ENCODE measurements at places on chromosomes 1 and 21.
A peak's percentile ranks its signal among the peaks of the same experiment; 100 is the strongest.

DNA sequence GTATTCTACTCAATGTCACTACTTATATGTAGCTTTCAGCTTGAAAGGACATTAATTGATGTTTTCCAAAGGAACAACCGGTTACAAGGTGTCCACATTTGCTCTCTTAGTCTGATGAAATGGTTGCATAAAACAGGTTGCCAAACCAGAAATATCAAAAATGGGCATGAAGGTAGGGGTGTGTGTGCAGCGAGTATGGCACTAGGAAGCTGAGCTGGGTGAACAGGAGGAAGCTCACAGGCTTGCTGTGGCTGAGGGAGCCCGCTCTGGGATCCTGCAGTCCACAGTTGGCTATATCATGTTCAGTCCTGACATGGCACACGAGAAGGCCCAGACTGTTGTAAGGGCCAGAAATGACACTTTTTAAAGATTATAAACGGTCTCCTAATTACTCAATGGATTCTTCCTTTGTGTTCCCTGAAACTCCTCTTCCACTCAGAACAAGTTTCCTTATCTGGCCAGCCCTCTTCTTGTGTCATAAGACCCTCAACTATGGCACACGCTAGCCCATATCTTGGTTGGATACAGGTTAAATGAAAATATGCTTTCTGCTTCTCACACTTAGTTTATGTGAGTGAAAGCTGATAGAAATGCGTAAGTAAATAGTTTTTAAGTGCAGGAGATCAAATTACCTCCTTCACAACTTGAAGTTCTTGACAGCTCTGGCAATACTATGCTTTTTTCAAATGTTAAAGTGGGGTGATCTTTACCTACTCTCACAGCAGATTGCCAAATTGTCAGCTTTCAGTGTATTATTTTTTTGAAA lies 201.5 kb downstream of the LMO4 start:
- no peaks in the 10 kb centered on the region for H3K4me1 ChIP-seq
- no peaks in the 10 kb centered on the region for H3K27me3 ChIP-seq
- no peak overlapping the region for H3K4me3 ChIP-seq
- no peaks in the 10 kb centered on the region for H3K36me3 ChIP-seq

DNA sequence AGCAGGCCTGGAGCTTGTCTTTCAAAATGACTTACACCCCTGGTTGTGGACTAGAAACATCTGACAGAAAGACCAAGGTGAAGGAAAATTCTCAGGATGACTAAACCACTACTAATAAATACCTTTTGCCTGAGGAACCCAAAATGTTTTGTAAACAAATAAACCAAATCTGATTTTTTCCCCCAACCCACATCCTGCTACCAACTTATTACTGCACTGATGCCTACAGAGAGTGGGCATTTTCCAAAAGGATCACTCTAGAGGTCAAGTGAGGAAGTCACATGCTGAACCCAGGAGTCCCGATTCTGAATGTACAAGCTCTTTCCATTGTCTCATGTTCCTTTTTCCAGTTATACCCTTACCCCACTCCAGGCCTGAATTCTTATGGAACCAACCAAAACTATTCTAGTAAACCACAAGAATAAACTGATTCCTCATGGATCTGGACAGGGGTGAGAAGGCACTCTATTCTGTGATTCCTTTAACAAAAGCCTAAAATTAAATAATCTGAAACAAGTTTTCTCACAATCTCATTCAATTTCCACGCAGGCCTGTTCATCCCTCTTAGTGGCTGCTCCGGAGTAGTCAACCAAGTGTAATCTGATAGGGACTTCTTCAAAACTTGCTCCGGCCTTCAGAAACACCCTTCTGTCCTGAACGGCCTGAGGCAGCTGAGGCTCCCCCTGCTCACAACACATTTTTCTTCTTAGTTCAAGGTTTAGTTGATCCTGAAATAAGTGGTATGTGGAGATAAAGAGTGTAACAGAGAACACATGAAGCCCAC lies 1.4 kb downstream of the PI4KB start:
- no peak overlapping the region for H3K4me3 ChIP-seq
- H3K4me1 ChIP-seq, result no peaks in the 10 kb centered on the region
- H3K27me3 ChIP-seq, result no peaks in the 10 kb centered on the region
- H3K36me3 ChIP-seq, result no peaks in the 10 kb centered on the region
- DNase-seq, result no peak

GRCh38 chr1:16095447-16095846 lies 22.0 kb upstream of the FAM131C start:
- no peaks in the 10 kb centered on the region for H3K4me1 ChIP-seq
- no peak overlapping the region for H3K27ac ChIP-seq
- H3K27me3 ChIP-seq, result no peaks in the 10 kb centered on the region
- H3K4me3 ChIP-seq, result no peak overlapping the region
- DNase-seq, result no peak
- no peaks in the 10 kb centered on the region for H3K36me3 ChIP-seq

- H3K36me3 ChIP-seq, result no peaks in the 10 kb centered on the region
- no peak overlapping the region for H3K27ac ChIP-seq
- no peak for DNase-seq
- peaks cover 11% of the 10 kb centered on the region for H3K4me1 ChIP-seq
- H3K4me3 ChIP-seq, result no peak overlapping the region
- H3K27me3 ChIP-seq, result peaks cover 11% of the 10 kb centered on the region
These were observed 26.0 kb downstream of the KNCN start for GRCh38 chr1:46525253-46525983.

DNA sequence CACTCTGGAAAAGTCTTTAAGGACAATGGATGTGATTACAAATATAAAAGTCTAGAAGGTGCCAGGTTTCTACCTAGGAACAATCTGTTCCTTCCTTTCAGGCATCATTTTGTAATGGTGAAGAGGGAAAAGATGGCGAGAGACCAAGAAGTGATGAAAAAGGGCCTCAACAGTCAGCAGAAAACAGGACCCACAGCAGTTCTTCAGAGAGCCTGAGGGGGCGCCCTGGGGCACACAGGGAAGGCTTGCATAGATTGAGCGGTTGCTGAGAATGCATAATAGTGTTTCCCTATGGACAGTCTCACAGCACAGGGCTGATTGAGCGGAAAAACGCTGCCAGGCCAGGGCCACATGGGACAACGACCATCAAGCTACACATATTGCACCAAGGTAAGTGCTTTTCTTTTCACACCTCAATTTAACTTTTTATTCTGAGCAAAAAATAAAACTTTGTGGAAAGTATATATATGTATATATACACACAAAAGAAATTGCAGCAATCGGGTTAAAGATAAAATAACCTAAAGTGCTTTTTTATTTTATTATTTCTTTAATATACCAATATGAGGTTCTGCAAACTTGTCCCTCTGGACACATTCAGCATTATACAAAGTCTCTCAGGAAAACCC lies 3.1 kb upstream of the YRDC start:
- H3K27ac ChIP-seq, result no peak overlapping the region
- peaks cover 2% of the 10 kb centered on the region for H3K36me3 ChIP-seq
- DNase-seq, result peak; percentile 55
- H3K4me1 ChIP-seq, result no peaks in the 10 kb centered on the region
- H3K27me3 ChIP-seq, result no peaks in the 10 kb centered on the region

- no peaks in the 10 kb centered on the region for H3K36me3 ChIP-seq
- H3K4me3 ChIP-seq, result no peak overlapping the region
- peaks cover 9% of the 10 kb centered on the region for H3K4me1 ChIP-seq
These were observed 68.9 kb downstream of the MRPL37 start for GRCh38 chr1:54268762-54269297.

GRCh38 chr1:193402037-193402436 lies 215.6 kb upstream of the B3GALT2 start:
- no peaks in the 10 kb centered on the region for H3K4me1 ChIP-seq
- H3K4me3 ChIP-seq, result no peak overlapping the region
- DNase-seq, result no peak
- no peaks in the 10 kb centered on the region for H3K27me3 ChIP-seq
- no peaks in the 10 kb centered on the region for H3K36me3 ChIP-seq

GRCh38 chr1:58649555-58649954 lies 50.3 kb downstream of the MYSM1 start:
- no peaks in the 10 kb centered on the region for H3K4me1 ChIP-seq
- no peaks in the 10 kb centered on the region for H3K36me3 ChIP-seq
- DNase-seq, result no peak
- no peaks in the 10 kb centered on the region for H3K27me3 ChIP-seq
- H3K27ac ChIP-seq, result no peak overlapping the region
